ENCODE measurements at places on chromosomes 2 and 18.

DNA sequence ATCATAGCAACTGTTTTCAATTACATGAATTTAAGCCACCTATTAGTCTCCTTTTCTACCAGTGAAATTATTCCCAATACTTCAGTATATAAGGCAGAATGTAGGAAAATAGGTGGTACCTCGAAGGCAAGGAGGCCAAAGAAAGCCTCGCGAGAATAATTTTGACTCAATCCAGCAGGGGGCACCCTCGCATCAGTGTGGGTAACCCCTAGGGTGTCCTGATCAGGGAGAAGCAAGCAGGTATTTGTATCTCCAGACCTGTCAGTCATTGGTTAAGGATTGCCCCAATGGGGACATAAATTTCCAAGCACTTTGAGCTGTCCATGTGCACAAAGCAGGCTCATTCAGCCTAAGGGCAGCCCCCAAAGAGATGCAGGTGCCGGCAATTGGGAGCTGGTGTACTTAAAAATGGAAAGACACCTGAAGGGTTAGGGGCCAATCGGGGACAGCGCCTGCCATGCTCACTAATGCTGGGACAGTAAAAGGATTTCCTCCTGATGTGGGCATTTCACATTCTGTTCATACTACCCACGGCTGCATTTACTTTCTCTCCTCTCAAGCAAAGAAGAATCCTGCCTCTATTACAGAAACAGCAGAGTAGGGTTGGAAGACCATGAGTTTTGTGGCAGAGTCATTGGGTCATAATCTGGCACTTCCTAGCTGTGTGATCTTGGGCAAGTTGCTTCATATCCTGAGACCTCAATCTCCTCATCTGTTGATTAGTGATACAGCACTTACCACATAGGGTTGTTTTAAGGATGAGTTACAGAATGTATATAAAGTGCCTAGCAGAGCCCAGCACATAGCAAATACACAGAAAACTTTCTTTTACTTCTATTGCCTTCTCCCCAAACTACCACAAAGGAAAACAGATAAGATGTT is 136.1 kb downstream of the ICOS start:
- no peak for DNase-seq

DNA sequence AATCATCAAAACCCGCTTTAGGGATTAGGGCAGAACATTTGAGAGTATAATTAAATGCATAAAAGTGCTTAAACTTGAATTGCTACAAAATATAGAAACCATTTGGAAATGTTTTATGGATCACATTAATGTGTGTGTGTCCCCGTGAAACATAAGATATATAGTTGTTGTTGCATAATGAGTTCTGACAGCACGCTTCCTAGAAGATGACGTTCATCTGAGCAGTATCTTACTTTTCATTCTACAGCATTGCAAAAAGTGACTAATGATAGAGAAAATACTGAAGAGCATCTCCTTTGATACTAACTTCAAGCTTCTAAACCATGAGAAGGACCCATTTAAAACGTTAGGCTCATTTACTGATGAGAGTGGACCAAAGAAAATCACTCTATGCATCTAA is 63.7 kb downstream of the SLC8A1 start:
- DNase-seq = no peak

GRCh38 chr2:137924019-137924418 is 40.3 kb upstream of the HNMT start:
- no peak for DNase-seq

- DNase-seq = no peak
Measured at GRCh38 chr2:136386046-136386445, 268.1 kb upstream of the CXCR4 start.

- no peak for DNase-seq
Measured at GRCh38 chr2:127893494-127893893, 7.7 kb upstream of the AMMECR1L start.

DNA sequence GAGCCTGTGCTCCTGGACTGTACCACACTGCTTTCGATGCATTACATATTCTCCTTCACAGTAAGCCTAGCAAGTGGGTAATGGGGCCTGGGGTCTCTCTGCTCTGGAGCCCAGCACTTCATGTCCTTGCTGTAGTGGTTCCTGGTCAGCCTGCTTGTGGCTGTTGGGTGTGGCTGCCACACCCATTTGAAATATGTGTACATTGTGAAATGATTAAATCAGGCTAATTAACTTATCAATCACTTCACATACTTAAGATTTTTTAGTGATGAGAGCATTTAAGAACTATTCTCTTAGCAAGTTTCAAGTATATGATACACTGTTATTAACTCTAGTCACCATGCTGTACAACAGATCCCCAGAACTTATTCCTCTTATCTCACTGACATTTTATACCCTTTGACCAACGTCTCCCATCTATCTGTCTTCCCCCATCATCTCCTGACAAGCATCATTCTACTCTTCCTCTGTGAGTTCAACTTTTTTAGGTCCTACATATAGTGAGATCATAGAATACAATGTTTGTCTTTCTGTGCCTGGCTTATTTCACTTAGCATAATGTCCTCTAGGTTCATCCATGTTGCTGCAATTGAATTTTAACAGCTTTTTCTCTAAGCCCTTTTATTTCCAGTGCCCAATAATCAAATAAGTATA is 92.1 kb downstream of the LYPD6 start:
- no peak for DNase-seq

DNA sequence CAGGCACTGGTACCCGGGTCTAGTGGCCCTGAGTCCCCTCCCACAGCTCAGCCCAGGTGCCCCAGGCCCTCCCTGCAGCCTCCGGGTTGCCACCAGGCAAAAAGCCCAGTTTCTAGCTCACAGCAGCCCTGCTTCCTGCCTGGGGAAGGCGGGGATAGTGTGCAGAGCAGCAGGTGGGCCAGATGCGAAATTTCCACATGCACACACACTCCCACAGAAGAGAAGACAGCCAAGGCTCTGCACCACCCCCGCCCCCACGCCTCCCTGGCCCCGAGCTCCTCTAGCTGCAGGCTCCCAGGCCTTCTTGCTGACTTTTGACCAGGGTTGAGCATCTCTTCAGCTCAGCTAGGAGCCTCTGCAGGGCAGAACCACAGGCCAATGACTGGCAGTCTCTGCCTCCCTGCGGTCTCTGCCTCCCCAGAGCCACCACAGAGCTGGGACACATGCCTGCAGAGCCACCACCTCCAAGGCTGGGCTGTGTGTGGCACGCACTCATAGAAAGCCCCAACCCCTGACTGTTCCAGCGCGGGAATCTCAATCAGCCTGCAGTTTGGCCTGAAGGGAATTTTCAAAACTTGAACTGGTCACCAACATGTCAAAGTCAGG is 7.2 kb downstream of the SLC66A2 start:
- no peak for DNase-seq

- no peak for DNase-seq
Measured at GRCh38 chr18:59980188-59980637, 80.4 kb downstream of the PMAIP1 start.

DNA sequence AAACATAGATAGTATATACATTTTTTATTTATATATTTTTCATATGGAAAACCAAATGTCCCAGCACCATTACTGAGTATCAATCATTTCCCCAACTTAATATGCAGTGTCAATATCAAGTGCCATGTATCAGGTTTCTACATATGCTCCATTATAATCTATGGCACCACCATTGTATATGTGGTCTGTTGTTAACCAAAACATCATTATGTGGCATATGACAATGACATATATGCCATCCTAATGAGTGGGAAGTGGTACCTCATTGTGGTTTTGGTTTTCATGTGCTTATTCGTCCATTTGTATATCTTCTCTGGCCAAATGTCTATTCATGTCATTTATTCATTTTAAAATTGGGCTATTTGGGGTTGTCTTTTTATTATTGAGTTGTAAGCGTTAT is 9.2 kb downstream of the PTPN18 start:
- DNase-seq = no peak

DNA sequence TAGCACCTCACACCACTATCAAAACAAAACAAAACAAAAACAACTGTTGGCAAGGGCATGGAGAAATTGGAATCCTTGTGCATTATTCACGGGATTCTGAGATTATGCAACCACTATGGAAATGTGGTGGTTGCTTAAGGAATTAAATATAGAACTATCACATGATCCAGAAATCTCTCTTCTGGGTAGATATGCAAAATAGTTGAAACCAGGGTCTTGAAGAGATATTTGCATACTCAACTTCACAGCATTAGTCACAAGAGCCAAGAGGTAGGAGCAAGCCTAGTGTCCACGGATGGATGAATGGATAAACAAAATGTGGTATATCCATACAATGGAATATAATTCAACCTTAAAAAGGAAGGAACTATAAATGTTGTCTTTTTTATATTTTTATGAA is 7.0 kb downstream of the TMEM131 start:
- DNase-seq = no peak

DNA sequence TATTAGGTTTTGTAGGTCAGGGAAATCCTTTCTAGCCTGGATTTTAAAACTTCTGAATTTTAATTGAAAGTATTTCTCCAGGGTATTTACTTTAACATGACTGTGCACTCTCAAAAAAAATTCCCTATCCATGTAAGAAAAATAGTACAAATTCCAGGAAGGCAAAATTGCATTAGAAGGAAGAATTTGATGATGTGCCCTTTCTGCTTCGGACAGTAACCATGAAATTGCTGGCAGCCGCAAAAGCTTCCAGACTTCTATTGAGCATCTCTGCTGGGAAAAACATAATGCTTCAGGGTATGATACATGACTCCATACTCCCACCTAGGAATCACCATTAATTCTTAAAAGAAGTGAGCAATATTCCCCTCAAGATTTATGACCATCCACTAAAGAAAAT is 17.2 kb upstream of the KLF7 start:
- no peak for DNase-seq

- no peak for DNase-seq
Measured at GRCh38 chr2:115650827-115651226, 1208.4 kb downstream of the DPP10 start.

- no peak for DNase-seq
Measured at GRCh38 chr18:12338382-12338781, 30.3 kb downstream of the TUBB6 start.

- no peak for DNase-seq
Measured at GRCh38 chr2:11228692-11229091, 73.4 kb downstream of the SLC66A3 start.

Measured in amygdala (tissue), 56 donors.